ENCODE measurements at places on chromosomes 12 and 14. TPM values are rescaled to one million over a fixed set of nuclear protein-coding genes. Genes with fewer than 3 reads are reported as not detected.

GRCh38 chr12:60844101-60844500 is 1248.3 kb downstream of the SLC16A7 start:
- no peak overlapping the region for H3K27ac ChIP-seq
- no peaks in the 10 kb centered on the region for H3K36me3 ChIP-seq
- no peaks in the 10 kb centered on the region for H3K27me3 ChIP-seq
- H3K4me1 ChIP-seq, result no peaks in the 10 kb centered on the region

GRCh38 chr14:92173668-92174067 is 51.9 kb downstream of the CPSF2 start:
- H3K36me3 ChIP-seq, result peaks cover 2% of the 10 kb centered on the region
- H3K4me1 ChIP-seq, result no peaks in the 10 kb centered on the region
- no peak for DNase-seq
- no peak overlapping the region for H3K27ac ChIP-seq
- no peaks in the 10 kb centered on the region for H3K27me3 ChIP-seq

DNA sequence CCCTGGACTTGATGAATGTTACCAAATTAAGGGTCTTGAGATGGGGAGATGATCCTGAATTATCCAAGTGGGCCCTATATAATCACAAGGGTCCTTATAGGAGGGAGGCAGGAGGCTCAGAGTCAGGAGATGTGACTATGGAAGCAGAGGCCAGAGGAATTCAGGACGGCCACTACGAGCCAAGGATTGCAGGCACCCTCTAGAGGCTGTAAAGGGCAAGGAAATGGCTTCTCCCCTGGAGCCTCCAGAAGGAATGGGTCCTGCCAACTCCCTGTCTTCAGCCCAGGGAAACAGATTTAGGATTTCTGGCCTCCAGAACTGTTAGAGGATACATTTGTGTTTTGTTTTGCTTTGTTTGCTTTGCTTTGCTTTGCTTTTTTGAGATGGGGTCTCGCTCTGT is 8.8 kb downstream of the BDKRB1 start:
- DNase-seq, result no peak
- H3K4me1 ChIP-seq, result no peaks in the 10 kb centered on the region
- no peak overlapping the region for H3K4me3 ChIP-seq
- H3K27me3 ChIP-seq, result peaks cover 10% of the 10 kb centered on the region

NRXN3 gene
- total RNA-seq, result not detected

DNA sequence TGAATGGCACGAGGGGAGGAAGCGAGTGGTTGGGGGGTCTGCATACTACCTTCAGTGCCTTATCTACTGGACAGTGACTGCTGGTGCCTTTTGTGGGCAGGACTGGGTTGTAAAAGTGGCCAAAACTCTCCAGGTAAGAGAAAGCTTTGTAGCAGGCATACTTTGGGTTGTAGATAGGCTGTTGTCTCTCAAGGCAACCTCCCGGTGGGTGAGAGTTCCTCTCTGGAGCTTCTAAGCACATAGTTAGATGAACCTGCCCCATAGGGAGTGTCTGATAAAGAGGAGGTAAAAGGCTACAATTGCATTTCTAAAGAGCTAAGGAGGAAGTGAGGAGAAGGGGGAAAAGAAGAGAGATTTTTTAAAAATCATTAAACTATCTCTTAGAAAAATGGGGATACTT is 4.2 kb upstream of the DAD1 start:
- H3K4me3 ChIP-seq, result no peak overlapping the region
- no peaks in the 10 kb centered on the region for H3K27me3 ChIP-seq
- peaks cover 31% of the 10 kb centered on the region for H3K4me1 ChIP-seq

LHX5 gene
- not detected for total RNA-seq

ERBB3 gene
- total RNA-seq, result 0.51 TPM

RAD51B gene
- 26.1 TPM for total RNA-seq

DNA sequence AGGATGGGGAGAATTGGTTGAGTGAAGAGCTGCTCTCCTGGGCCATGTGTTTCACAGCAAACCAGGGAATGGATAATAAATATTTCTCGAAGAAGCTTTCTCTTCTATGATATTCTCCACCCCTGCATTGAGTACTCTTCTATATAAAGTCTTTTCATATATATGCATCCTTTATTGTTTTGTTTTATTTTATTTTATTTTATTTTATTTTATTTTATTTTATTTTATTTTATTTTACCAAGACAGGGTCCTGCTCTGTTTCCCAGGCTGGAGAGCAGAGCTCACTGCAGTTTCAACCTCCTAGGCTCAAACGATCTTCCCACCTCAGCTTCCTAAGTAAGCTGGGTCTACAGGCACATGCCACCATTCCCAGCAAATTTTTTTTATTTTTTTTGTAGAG is 85.8 kb downstream of the SCN8A start:
- no peak overlapping the region for H3K4me3 ChIP-seq
- peaks cover 11% of the 10 kb centered on the region for H3K27me3 ChIP-seq
- DNase-seq, result no peak
- no peaks in the 10 kb centered on the region for H3K36me3 ChIP-seq
- no peak overlapping the region for H3K27ac ChIP-seq
- no peaks in the 10 kb centered on the region for H3K4me1 ChIP-seq

VTI1B gene
- 77.8 TPM for total RNA-seq

KCTD10 gene
- 48.3 TPM for total RNA-seq

- DNase-seq, result no peak
- no peaks in the 10 kb centered on the region for H3K4me1 ChIP-seq
- H3K36me3 ChIP-seq, result no peaks in the 10 kb centered on the region
- no peak overlapping the region for H3K4me3 ChIP-seq
- H3K27ac ChIP-seq, result no peak overlapping the region
These were observed 45.4 kb downstream of the RPH3A start for GRCh38 chr12:112836736-112837628.

DNA sequence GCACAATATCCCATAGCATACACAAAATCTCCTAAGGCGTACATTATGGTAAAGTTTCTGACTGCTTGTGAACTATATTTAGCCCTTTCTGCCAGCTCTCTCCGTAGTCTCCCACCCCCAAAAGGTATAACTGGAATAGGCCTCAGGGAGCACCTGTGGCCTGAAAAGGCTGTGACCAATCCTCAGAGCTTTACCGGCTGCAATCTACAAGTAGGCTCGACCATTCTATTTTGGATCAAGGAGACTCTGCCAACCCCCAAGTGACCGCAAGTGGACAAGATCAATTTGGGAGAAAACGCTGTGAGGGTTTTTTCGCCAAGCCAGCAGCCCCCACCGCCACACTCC is 1.2 kb downstream of the PPTC7 start:
- H3K27ac ChIP-seq, result peak overlapping the region; percentile 88
- H3K27me3 ChIP-seq, result peaks cover 3% of the 10 kb centered on the region
- H3K36me3 ChIP-seq, result peaks cover 19% of the 10 kb centered on the region
- peaks cover 74% of the 10 kb centered on the region for H3K4me1 ChIP-seq

- no peaks in the 10 kb centered on the region for H3K27me3 ChIP-seq
- no peak overlapping the region for H3K4me3 ChIP-seq
- H3K36me3 ChIP-seq, result peaks cover 15% of the 10 kb centered on the region
- H3K27ac ChIP-seq, result no peak overlapping the region
- H3K4me1 ChIP-seq, result peaks cover 24% of the 10 kb centered on the region
These were observed 33.9 kb downstream of the SPTLC2 start for GRCh38 chr14:77582511-77582910.

DNA sequence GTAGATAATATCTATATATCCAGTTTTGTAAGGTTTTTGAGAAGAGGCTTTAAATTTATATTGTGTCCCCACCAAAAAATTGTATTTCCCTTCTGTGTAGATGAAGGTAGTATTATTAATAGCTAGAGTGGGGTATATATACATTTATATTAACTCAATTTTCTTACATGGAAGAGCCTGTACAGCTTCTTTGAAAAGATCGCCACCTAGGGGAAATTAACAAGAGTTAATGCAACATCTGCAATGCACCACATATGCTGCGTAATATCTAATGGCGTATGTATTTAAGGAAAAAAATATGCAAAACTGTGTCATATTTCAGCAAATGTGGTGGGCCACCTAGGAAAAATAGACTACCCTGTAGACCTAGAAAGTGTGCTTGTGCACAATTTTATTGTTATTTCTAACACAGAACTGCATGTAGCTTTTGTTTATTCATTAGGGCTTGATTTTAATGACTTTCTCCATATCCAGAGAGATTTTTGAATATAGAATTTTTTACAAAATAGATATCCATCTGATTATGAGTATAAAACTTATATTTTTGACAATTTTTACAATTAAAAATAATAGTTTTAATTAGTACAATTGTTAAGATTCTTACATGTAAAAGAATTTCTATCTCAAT is 14.0 kb downstream of the CCER1 start:
- no peaks in the 10 kb centered on the region for H3K4me1 ChIP-seq
- H3K27ac ChIP-seq, result no peak overlapping the region
- DNase-seq, result no peak
- no peaks in the 10 kb centered on the region for H3K36me3 ChIP-seq
- H3K4me3 ChIP-seq, result no peak overlapping the region
- peaks cover 4% of the 10 kb centered on the region for H3K27me3 ChIP-seq

DNA sequence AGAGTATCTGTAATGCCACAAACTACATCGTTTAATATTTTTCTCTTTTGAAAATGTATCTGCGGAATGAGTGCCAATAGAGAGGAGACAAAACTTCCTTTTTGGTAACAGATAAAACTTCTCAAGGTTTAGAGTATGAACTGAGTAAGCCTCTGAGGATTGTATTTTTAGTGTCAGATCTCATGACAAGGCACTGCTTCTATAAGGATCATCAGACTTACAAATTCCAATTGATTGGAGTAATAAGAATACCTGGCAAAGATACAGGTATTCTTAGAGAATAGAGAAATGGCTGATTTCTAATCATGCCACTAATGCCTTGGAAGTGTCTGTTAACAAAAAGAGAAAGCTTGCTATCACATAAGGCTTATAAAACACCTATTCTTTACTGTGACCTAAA is 45.3 kb downstream of the SLC35F4 start:
- no peak overlapping the region for H3K27ac ChIP-seq
- H3K4me3 ChIP-seq, result no peak overlapping the region
- H3K36me3 ChIP-seq, result no peaks in the 10 kb centered on the region
- no peaks in the 10 kb centered on the region for H3K27me3 ChIP-seq
- no peak for DNase-seq

DNA sequence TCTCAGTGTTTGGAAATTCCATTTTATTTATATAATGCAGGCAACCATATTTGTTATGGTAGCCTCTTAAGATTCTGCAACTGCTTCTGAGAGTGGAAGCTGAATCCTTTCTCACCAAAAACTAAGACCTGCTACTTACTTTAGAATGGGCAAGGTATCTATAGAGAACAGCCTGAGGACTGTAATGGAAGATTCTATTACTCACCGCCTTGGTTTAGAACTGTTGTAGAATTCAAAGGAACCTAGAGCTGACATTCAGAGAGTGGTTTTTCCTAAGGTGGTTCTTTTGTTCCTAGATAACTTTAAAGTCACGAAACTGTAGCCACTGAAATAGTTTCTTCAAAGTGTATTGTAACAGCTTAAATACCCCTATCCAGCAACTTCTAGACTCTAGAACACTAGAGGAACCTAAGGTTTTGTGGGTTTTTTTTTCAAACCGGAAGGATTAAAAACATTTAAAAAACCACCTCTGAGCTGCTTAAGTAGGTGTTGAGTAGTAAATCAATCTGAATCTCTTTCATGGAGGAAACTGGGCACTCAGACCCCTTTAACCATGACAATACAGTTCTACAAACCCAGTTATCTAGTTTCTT is 4.2 kb downstream of the TDP1 start:
- H3K36me3 ChIP-seq, result peaks cover 64% of the 10 kb centered on the region
- no peak for DNase-seq
- H3K27ac ChIP-seq, result peak overlapping the region; percentile 91
- H3K4me1 ChIP-seq, result peaks cover 69% of the 10 kb centered on the region

FGF23 gene
- total RNA-seq, result not detected

- peak overlapping the region; percentile 92 for H3K4me3 ChIP-seq
- peaks cover 16% of the 10 kb centered on the region for H3K36me3 ChIP-seq
- peak overlapping the region; percentile 98 for H3K27ac ChIP-seq
- no peaks in the 10 kb centered on the region for H3K27me3 ChIP-seq
These were observed 657 bp downstream of the CBLN3 start for GRCh38 chr14:24428628-24429394.

DNA sequence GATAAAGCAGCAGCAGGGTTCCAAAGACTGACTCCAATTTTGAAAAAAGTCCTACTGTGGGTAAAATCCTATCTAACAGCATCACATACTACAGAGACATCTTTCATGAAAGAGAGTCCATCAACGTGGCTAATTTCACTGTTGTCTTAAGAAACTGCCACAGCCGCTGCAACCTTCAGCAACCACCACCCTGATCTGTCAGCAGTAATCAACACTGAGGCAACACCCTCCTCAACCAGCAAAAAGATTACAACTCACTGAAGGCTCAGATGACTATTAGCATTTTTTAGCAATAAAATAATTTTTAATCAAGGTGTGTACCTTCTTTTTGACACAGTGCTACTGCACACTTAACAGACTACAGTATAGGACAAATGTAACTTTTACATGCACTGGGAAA is 6.6 kb downstream of the CAPRIN2 start:
- no peak overlapping the region for H3K4me3 ChIP-seq
- H3K27me3 ChIP-seq, result no peaks in the 10 kb centered on the region
- peaks cover 6% of the 10 kb centered on the region for H3K36me3 ChIP-seq
- H3K4me1 ChIP-seq, result peaks cover 6% of the 10 kb centered on the region
- DNase-seq, result no peak

- no peak for DNase-seq
- peaks cover 4% of the 10 kb centered on the region for H3K36me3 ChIP-seq
- no peaks in the 10 kb centered on the region for H3K4me1 ChIP-seq
- no peak overlapping the region for H3K27ac ChIP-seq
- H3K27me3 ChIP-seq, result peaks cover 23% of the 10 kb centered on the region
- no peak overlapping the region for H3K4me3 ChIP-seq
These were observed 8.3 kb upstream of the PPFIBP1 start for GRCh38 chr12:27515671-27516070.

DNA sequence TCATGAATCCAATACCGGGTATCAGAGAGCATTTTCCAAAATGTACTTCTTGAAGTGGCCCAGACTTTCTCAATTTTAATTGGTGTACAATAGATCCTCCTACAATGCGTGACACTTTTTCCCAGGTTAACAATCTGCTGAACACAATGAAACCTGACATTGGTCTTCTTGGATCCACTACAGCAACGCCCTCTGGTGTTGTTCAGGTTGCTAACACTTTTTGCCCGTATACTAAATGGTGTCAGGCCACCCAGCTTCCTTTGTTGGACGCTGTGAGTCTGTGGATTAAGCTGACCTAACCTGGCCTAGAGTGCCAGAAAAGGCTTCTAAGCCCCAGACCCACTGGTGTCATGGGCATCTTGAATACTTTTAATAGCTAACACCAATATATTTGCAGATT is 89.2 kb downstream of the KCNK10 start:
- peaks cover 5% of the 10 kb centered on the region for H3K27me3 ChIP-seq
- no peak for DNase-seq
- no peaks in the 10 kb centered on the region for H3K4me1 ChIP-seq

DNA sequence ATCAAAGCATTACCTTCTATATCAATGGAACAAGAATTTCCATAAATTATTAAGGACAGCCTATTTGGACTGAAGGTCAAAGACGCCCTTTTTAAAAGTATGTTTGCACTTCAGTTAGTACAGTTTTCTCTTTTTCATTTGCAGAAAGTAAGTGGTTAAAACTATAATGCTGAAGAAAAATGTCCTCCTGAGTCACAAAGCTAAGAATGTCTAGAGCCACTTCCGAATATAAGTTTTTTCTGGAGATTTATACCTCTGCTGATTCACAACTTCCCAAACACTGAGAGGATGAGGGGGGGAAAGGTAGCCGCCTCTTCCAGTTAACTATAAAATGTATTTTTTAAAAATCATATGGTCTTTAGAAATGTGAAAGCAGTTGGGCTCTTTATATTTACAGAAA is 84.9 kb downstream of the DUSP6 start:
- DNase-seq, result no peak
- no peaks in the 10 kb centered on the region for H3K36me3 ChIP-seq
- no peaks in the 10 kb centered on the region for H3K27me3 ChIP-seq

GRCh38 chr12:130126023-130126432 is 36.2 kb upstream of the FZD10 start:
- no peak for DNase-seq
- H3K4me3 ChIP-seq, result no peak overlapping the region
- no peaks in the 10 kb centered on the region for H3K36me3 ChIP-seq
- no peaks in the 10 kb centered on the region for H3K4me1 ChIP-seq
